ENCODE measurements at places on chromosomes 12 and 14.

GRCh38 chr14:64178814-64179213 is 115.4 kb downstream of the ESR2 start:
- no peak for DNase-seq

GRCh38 chr12:78698747-78699146 is 165.8 kb upstream of the SYT1 start:
- no peak for DNase-seq

DNA sequence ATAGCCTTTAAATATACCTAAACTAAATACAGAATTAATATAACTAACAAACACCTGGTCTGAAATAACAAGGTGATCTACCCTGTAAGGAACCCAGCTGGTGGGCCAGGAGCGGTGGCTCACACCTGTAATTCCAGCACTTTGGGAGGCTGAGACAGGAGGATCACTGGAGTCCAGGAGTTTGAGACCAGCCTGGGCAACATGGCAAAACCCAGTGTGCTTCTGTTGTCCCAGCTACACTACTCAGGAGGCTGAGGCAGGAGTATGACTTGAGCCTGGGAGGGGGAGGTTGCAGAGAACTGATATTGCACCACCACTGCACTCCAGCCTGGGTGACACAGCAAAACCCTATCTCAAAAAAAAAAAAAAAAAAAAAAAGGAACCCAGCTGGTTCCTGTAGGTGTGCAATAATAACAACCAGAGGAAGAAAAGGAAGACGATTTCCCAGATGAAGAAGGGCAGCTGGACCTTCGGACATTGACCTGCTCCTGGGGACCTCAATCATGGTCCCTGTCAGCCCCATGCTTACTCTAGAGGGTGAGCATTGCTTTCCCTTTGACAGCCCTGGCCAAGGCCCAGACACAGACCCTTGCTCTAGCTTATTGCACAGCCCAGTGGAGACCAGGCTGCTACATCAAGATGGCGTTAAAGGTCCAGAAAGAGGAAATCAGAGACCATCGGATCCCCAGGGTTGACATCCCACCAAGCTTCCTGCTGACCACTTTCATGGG is 5.4 kb downstream of the FOS start:
- peak; percentile 65 for DNase-seq

DNA sequence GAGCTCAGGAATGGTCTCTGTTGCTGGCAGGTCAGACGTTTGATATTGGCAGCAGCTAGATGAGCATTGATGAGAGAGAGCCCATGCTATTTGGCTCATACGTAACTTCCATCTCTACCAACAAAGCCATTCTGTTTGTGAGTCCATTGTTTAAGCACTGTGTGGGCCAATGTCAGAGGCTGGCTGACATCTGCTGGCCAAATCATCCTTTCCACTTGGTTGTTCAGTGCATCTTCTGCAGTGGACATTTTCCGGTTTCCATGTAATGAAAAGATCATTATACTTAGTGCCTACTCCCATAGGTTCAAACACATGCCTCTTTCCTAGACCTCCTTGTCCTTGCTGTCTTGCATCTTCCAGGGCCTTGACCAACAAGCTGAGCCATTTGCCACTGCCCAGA is 59.2 kb downstream of the IFT81 start:
- DNase-seq: no peak

- no peak for DNase-seq
Measured at GRCh38 chr12:68406134-68406576, 74.0 kb upstream of the MDM1 start.

DNA sequence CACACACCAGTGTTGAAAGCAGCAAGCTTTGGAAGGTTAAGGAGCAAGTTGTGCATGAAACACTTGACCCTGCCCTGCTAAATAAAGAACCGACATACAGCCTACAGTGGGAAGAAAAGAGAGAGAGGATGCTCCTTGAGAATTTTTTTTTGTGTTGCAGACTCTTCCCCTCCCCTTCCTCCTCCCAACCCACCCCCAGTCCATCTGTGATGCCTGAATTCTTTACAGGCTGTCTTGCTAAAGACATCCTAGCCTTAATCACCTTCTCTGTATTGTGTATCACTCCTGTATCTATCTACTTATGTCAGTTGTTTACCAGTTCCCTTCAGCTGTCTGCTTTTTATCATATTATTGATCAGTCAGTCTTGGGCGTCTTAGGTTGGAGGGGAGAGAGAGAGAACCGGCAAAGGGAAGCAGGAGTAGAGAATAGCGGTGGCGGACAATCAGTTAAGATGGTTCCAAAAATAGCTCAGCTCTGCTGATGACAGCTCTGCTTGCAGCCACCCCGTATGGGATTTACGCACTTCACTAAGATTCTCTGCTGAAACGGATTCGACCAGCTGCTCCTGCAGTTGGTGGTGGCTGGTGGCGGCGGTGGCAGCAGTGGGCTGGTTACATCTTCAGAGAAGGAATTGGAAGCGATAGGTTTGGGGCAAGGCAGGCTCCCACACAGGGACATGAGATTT is 664.7 kb downstream of the NRXN3 start:
- no peak for DNase-seq

DNA sequence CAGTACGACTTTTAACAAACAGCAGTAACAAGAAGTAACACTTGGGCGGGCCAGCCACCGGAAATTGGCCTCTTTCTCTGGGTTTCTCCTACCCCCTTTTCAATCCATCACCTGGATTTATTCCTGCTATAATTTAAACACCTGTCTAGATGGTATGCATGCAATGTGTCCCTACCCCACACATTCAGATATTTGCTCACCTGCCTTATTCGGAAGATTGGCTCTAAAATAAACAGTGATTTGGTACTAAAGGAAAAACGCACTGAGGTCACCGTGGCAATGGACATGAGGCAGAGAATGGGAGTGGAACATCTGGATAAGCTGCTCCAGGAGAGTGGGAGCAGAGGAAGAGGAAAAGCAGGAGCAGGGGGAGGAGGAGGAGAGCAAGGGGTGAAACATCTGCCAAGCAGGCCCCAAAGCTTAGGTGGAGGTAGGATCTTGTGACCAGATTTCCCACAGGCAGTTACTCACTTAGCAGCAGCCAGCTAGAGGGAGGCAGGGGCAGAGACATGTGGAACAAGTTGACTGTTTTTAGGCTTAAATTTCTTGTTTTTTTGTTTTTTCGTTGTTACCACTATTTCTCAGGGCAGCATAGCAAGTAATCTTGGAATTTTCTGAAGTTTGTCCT is 150.9 kb downstream of the TTLL5 start:
- DNase-seq: no peak

- no peak for DNase-seq
Measured at GRCh38 chr12:6987956-6988553, 17.3 kb downstream of the EMG1 start.

GRCh38 chr14:101120641-101121507 is 217.4 kb upstream of the RTL1 start:
- peak; percentile 19 for DNase-seq

Data from naive thymus-derived CD8-positive, alpha-beta T cell (primary cell).